ENCODE measurements at places on chromosomes 4 and X.

GRCh38 chrX:15718283-15718970 is 19.6 kb upstream of the CA5B start:
- no peak for DNase-seq

- DNase-seq, result peak; percentile 85
These were observed 47.3 kb upstream of the SCML1 start for GRCh38 chrX:17689971-17690409.

DNA sequence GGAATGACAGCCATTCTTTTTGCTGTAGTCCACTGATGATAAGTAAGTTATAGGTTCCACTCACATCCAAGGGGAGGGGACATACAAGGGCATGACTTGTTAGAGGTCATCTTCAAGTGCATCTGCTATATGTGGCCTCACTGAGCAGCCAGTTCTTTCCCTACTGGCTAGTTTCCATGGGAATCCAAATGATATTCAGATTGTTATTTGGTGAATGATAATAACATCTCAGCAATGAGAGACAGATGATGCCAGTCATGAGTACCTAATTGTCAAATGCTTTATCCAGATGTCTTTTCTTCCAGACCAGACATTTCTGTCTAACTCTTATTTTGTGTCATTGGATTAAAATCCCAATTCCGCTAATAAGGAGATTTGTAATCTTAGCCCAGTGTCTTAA is 460.4 kb upstream of the BOD1L1 start:
- no peak for DNase-seq

DNA sequence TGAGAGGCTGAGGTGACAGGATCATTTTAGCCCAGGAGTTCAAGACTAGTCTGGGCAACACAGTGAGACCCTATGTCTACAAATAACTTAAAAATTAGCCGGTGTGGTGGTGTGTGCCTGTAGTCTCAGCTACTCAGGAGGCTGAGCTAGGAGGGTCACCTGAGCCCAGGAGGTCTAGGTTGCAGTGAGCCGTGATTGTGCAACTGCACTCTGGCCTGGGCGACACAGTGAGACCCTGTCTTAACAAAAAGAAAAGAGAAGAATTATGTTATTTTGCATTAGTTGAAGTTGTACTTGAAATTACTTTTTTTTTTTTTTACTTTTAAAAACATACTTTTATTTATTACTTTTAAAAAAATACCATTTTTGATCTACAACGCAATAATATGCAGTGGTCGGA is 21.8 kb upstream of the TADA2B start:
- no peak for DNase-seq

GRCh38 chr4:17336524-17336961 is 175.3 kb downstream of the QDPR start:
- no peak for DNase-seq

DNA sequence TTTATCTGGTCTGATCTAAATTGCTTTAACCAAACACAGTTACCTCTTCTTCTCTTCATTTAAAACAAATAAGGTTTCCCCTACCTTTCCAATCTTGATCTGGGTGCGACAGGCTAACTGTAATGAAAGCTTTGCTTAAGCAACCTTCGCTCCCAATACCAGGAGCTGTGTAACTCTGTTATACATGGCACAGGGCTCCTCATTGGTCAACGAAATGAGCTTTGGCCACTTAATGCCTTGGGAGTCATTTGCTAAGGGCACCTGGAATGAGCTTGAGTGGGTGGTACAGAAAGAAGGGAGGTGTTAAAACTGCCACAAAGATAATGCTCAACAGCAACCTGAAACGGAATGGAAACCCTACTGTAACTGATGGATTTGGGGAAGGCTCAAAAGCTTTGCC is 140.5 kb downstream of the CHRNA9 start:
- no peak for DNase-seq

GRCh38 chrX:119635799-119636198 is 29.6 kb upstream of the NKRF start:
- DNase-seq, result no peak

- no peak for DNase-seq
These were observed 133.4 kb downstream of the RTL9 start for GRCh38 chrX:110491846-110492620.

DNA sequence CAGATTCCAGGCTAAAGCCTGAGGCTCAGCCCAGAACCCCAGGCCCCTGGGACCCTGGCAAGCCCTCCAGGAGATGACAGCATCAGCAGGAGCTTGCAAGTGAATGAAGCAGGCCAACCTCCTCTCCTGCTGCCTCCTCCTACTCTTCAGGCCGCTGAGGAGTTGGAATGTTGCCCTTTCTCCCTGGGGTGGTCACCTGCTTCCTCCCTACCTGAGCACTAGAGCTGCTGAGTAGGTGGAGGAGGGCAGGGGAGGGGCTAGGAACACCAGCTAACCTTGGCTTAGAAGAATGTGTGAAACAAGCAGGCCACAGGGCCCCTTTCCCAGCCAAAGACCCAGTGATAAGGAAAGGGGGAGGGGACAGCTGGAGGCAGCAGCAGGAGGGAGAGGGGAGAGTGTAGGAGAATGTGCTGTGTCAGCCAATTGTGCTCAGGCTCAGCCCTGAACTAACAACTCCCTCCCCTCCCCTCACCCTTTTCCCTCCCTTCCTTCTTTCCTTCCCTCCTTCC is 58.0 kb downstream of the PJA1 start:
- DNase-seq, result peak; percentile 32

GRCh38 chrX:35046660-35047296 is 104.2 kb downstream of the FAM47B start:
- no peak for DNase-seq

DNA sequence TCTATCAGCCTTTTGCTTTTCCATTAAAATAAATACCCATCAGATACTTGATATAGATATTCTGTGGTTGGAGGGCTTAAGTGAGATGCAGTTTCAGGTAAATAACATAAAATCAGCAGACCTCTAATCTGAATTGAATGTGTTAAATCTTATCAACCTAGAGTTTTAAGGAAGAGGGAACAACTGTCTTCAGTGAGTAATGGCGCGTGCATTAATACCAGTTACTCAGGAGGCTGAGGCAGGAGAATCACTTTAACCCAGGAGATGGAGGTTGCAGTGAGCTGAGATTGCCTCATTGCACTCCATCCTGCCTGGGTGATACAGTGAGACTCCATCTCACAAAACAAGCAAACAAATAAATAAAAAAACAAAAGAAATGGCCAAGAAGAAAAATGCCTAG is 54.3 kb downstream of the FAT4 start:
- DNase-seq, result no peak

- peak; percentile 97 for DNase-seq
These were observed 19.7 kb upstream of the SPON2 start for GRCh38 chr4:1192091-1192492.

DNA sequence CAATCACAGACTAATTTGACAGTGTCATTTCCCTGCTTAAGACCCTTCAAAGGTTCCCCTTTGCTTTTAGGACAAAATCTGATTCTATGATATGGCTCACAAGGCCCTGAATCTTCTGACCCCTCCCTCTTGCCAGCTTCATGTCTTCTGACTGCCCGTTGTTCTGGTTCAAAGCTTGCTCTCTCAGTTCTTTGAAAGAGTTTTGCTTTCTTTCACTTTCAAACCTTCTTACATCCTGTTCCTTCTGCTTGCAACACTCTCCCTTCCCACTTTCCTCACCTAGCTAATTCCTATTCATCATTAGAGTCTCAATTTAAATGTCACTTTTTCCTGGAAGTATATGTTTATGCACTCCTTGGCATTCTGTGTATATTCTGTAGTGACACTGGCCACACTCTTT is 299.2 kb downstream of the IDS start:
- DNase-seq, result no peak

- DNase-seq, result peak; percentile 12
These were observed 88.2 kb downstream of the CFAP299 start for GRCh38 chr4:80423553-80424224.

GRCh38 chr4:136858903-136859302 is 673.4 kb downstream of the PCDH18 start:
- no peak for DNase-seq

DNA sequence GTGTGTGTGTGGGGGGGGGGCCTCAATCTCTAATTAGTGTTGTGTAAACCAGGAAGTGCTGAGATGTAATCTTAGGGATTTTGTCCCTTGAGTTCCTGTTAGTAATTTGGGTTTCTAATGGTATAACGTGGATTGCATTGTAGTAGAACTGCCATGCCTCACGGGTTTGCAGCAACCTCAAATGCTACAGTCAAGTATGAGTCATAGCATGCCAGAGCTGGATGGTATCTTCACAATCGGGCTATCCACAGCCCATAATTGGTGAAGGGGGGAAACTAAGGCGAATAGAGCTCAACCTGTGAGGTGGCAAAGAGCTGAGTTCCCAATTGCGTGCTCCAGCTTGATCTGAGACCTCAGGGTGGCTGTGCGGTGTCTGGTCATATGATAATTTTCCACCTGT is 2.2 kb upstream of the FMR1NB start:
- DNase-seq, result no peak

DNA sequence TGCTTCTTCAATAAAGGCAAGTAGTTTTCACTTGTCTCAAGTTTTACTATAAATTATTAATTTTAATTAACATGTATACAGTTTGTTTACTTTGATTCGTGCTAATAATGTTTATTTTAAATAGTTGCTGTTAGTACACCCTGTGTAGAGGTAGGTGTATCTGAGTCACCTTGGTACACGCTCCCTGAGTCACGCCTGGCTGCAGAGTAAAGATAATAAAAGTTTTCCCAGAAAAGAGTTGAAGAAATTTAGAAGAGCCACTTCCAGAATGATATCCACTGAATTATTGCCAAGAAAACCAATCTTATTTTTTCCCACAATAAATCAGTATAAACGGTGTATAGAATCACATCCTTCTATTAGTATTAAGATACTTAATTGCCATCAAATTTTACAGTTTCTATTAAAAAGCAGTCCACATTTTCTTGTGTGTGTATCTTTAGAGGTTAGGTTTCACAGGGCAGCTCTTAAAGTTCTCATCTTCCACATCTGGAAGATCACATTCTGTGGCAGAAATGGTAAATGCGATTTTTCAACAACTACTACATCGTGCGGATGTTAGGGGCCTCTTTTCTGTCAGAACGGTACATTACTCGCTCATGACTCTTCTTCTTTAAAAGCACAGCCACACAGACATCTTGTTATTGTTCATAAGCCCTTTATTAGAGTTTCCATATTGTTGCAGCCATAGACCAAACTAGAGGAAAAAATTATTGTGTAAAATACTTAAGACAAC is 55.4 kb downstream of the HADH start:
- DNase-seq, result no peak

DNA sequence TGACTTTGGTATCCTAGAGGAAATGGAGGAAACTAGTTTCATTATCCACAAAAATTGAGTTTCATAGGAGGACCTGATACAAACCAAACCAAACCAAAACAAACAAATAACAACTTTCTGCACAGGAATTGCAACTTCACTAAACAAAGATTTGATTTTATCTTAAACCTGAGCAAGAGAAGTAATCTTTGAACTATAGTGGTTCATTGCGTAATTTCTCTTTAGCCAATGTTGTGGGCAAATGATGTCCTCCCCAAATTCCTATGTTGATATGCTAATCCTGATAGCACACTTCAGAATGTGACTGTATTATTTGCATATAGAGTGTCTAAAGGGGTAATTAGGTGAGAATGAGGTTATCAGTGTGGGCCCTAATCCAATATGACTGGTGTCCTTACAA is 102.4 kb downstream of the CAMK2D start:
- DNase-seq, result no peak

GRCh38 chr4:42523066-42523718 is 125.9 kb downstream of the SHISA3 start:
- DNase-seq, result no peak

Measured in fibroblast of upper back skin (primary cell).